ENCODE measurements at places on chromosomes 2 and 18.
A peak's percentile ranks its signal among the peaks of the same experiment; 100 is the strongest.

- H3K4me3 ChIP-seq: no peak overlapping the region
- DNase-seq: no peak
- no peaks in the 10 kb centered on the region for H3K36me3 ChIP-seq
- H3K27ac ChIP-seq: no peak overlapping the region
- no peaks in the 10 kb centered on the region for H3K4me1 ChIP-seq
- H3K27me3 ChIP-seq: peaks cover 33% of the 10 kb centered on the region
These were observed 249.6 kb downstream of the DCDC2C start for GRCh38 chr2:3952866-3953516.

DNA sequence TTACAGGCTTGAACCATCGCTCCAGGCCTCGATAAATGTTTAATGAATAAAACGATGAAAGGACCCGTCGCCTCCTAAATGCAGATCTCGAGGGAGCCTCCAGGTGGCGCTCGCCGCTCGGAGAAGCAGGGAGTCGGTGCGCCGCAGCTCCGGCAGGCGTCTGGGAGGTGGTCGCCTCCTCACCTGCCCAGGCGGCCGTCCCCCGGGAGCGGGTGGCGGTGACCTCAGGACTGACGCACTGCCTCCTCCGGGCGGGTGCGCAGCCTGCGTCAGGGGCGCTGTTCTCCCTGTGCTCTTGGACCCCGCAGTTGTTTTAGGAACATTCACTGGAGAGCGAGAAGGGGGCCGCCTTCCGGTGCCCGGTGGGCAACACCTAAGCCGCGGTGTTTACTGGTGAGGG is 38.6 kb upstream of the POLE4 start:
- 0 out of 2 replicates have a peak overlapping the region, but pooled peaks have one; percentile 7 for H3K4me3 ChIP-seq
- DNase-seq: peak; percentile 31
- no peak overlapping the region for H3K27ac ChIP-seq
- H3K36me3 ChIP-seq: no peaks in the 10 kb centered on the region
- peaks cover 84% of the 10 kb centered on the region for H3K4me1 ChIP-seq

DNA sequence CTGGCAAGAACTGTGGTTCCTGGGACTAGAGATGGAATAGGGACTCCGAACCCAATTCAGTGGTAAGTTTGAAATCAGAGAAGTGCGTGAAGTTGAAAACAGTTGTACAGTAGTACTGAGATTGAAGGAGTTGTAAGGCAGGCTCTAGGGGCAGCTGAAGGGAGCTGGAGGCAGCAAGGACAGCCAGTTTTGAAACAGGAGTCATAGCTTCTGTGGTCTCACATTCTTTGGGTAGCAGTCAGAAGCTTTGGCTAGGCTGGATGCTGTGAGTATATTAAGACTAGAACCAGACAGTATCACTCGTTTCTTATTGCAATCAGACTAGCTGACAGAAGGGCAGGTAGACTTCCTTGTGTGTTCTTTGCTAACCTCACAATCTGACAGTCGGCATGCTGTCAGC is 64.5 kb upstream of the ADAM23 start:
- H3K27ac ChIP-seq: no peak overlapping the region
- no peaks in the 10 kb centered on the region for H3K27me3 ChIP-seq
- no peak overlapping the region for H3K4me3 ChIP-seq
- H3K36me3 ChIP-seq: no peaks in the 10 kb centered on the region

DNA sequence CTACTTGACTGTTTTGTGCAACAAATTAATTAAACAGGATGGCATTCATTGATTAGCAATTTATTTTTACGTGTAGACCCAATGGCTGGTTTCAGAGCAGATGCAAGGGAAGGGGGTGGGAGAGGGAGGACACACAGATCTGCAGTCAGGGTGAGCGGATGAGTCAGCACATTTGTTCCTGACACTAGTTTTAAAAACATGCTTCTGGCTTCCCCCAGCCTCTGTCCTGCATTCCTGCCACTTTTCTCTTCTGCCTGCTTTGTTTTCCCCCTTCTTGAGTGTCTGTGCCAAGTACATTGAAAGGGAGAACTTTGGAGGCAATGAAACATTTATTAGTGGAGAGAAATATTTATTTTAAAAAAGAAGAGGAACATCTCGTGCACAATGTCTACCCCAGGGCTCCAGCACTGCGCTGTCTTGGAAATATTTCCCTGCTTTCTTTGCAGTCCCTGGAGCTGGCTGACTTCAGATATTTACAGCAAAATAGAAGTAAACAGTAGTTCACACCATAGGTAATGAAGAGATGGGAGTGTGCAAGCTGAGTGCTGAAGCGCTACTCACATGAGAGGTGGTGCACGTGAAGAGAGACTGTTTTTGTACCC is 52.2 kb downstream of the NRP2 start:
- peak; percentile 53 for DNase-seq
- no peaks in the 10 kb centered on the region for H3K27me3 ChIP-seq
- H3K27ac ChIP-seq: no peak overlapping the region
- no peak overlapping the region for H3K4me3 ChIP-seq

DNA sequence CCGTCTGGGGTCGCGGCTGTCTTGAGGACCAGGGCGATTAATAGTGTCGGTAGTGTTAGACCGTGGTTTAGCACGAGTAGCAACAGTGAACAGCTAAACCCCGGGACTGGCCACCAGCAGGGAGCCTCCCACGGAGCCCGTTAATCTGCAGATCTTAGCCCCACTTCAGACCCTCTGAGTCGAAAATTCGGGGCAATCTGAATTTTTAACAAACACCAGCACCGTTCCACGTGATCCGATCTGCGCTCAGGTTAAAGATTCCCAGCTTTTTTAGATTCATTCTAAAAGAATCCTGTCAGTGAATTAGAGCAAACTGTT is 479 bp upstream of the ATP5F1A start:
- H3K4me3 ChIP-seq: peak overlapping the region; percentile 91
- H3K27ac ChIP-seq: peak overlapping the region; percentile 94
- no peaks in the 10 kb centered on the region for H3K27me3 ChIP-seq
- H3K4me1 ChIP-seq: peaks cover 36% of the 10 kb centered on the region
- DNase-seq: no peak

- H3K27me3 ChIP-seq: peaks cover 4% of the 10 kb centered on the region
- no peak overlapping the region for H3K4me3 ChIP-seq
- peak; percentile 34 for DNase-seq
- no peak overlapping the region for H3K27ac ChIP-seq
- H3K36me3 ChIP-seq: no peaks in the 10 kb centered on the region
These were observed 146.5 kb downstream of the ASB1 start for GRCh38 chr2:238573065-238573778.

DNA sequence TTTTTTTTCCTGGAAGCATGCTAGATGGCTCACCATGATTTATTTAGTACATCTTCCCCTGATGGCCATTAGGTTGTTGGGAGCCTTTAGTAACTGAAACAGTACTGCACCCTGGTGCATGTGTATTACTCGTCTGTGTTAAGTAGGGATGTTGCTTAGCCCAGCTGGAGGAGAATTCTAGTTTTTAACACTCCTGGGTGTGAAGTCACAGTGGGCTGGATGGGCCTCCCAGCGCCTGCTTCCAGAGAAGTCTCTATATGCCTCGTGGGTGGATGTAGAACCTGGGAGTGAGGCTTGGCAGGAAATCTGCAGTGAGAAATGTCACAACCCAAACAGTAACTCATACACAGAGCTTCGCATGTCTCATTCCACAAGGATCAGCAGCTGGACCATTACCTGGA is 28.9 kb upstream of the NT5DC4 start:
- peaks cover 52% of the 10 kb centered on the region for H3K4me1 ChIP-seq
- H3K27ac ChIP-seq: no peak overlapping the region
- no peaks in the 10 kb centered on the region for H3K36me3 ChIP-seq

DNA sequence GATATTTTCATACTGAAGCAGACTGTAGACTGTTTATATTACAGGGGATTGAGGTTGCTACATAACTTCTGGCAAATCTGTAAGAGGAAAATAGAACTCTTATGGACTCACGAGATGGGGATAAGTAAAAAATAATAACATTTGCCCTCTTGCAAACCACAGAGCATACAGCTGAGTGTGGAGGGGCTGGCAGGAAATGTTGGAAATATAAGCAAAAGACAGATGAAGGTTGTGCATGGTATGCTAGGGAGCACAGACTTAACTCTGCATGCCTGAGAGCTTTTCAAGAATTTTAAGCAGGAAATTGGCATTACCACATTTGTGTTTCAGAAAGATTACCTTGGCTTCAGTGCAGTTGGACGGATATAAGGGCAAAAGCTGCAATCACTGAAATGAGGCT is 411.1 kb downstream of the RAD51AP2 start:
- no peak overlapping the region for H3K27ac ChIP-seq
- H3K36me3 ChIP-seq: no peaks in the 10 kb centered on the region
- no peak for DNase-seq
- H3K4me1 ChIP-seq: no peaks in the 10 kb centered on the region
- H3K4me3 ChIP-seq: no peak overlapping the region
- H3K27me3 ChIP-seq: no peaks in the 10 kb centered on the region

- H3K4me1 ChIP-seq: no peaks in the 10 kb centered on the region
- H3K27me3 ChIP-seq: no peaks in the 10 kb centered on the region
- no peak overlapping the region for H3K4me3 ChIP-seq
- H3K27ac ChIP-seq: no peak overlapping the region
- no peak for DNase-seq
- no peaks in the 10 kb centered on the region for H3K36me3 ChIP-seq
These were observed 125.8 kb upstream of the MSTN start for GRCh38 chr2:190188289-190188688.

- no peak for DNase-seq
- no peak overlapping the region for H3K4me3 ChIP-seq
These were observed 301.6 kb upstream of the LRATD1 start for GRCh38 chr2:14330884-14331283.

GRCh38 chr2:46615986-46616485 is 136.7 kb downstream of the TMEM247 start:
- DNase-seq: peak; percentile 54
- peaks cover 16% of the 10 kb centered on the region for H3K36me3 ChIP-seq
- H3K27ac ChIP-seq: peak overlapping the region; percentile 90
- peak overlapping the region; percentile 83 for H3K4me3 ChIP-seq
- peaks cover 36% of the 10 kb centered on the region for H3K4me1 ChIP-seq
- H3K27me3 ChIP-seq: no peaks in the 10 kb centered on the region

DNA sequence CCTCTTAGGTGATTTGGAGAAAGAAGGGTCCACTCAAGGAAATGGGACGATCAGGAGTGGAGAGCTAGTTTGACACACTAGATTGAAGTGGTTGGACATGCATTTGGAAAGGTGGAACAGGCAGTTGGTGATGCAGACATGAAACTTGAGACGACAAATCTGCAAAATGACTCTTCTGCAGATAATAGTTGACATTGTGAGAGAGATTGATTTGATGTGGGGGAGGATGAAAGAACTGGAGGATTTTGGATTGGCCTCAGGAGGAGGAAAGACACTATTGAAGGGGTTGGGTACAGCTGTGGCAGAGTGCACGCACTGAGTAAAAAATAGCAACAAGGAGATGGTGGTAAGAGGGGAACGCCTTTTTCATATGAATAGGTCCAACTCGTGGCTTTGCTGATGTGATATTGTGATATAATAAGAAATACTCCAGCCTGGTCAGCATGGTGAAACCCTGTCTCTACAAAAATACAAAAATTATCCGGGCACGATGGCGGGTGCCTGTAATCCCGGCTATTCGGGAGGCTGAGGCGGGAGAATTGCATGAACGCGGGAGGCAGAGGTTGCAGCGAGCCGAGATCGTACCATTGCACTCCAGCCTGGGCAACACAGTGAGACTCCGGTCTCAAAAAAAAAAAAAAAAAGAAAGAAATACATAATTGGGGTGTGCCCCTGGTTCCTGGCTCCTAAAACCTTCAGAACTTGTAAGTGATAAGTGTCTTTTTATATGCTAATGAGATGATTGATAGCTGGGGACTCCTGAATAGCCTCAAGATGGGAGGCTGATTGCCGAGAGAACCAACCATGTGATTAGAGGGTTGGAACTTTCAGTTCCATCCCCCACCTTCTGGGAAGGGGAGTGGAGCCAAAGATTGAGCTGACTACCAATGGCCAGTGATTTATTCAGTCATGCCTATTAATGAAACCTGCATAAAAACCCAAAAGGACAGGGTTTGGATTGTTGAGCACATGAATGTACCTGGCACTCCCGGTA is 9.7 kb downstream of the TTLL4 start:
- no peak overlapping the region for H3K27ac ChIP-seq
- H3K36me3 ChIP-seq: peaks cover 24% of the 10 kb centered on the region
- H3K4me3 ChIP-seq: no peak overlapping the region
- H3K27me3 ChIP-seq: no peaks in the 10 kb centered on the region

DNA sequence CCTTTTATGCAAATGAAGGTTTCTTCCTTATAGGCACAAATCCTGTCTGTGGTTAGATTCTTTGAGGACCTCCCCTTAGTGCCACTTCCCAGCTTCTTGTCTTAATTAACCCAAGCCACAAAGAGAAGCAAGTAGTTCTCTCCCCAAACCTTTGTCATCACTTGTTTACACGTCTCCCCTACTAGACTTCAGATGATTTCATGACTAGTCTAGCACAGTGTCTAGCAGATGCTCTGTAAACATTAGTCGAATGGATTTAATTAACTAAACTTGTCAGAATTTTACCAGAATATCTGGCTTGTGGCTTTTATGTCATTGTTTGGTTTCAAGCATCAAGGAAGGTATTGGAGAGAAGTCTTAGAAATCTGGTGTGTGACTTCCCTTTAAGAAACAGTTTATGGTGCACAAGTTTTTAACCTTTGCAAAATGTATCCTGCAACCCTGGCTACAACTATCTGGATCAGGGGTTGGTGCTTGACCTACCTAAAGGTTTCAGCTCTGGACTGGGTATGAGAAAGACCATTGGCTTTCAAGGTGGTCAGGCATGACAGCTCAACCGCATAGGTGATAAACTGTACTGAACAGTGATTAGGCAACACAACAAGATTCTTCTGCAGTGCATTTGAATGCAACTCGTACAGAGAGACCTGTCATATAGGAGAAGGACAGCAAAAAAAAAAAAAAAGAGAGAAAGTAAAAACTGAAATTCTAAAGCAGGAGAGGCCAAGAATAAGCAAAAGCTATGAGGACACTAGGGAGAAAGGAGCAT is 93.2 kb upstream of the CCDC150 start:
- H3K4me1 ChIP-seq: no peaks in the 10 kb centered on the region
- no peak overlapping the region for H3K27ac ChIP-seq

DNA sequence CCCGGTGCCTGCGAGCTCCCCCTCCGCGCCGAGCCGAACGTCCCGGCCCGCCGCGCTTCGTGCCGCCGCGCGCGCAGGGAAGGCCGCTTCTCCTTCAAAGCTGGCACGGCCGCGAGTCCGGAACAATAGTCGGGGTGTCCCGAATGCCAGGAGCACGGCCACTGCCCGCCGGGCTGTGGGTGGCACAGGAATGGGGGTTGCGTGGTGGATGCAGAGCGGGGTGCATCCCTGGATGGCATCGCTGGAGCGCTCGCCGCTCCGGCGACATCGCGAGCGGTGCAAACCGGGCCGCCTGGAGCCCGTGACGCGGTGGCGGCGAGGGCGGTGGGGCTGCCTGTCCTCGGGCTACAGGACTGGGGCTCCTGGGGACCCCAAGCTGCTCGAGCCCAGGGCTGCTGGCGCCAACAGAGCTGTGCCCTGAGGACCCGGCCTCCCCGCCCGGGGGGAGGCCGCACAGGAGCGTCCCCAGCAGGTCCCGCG is 1.1 kb upstream of the SATB2 start:
- no peaks in the 10 kb centered on the region for H3K36me3 ChIP-seq
- no peak for DNase-seq
- H3K27me3 ChIP-seq: peaks cover 55% of the 10 kb centered on the region
- H3K4me3 ChIP-seq: peak overlapping the region; percentile 90
- H3K4me1 ChIP-seq: peaks cover 44% of the 10 kb centered on the region
